NCI-H524 (cell line): ENCODE measurements at places on chromosomes 7 and 10.

- no peak for DNase-seq
Measured at GRCh38 chr7:94621120-94621519, 34.8 kb downstream of the SGCE start.

GRCh38 chr7:21923658-21924057 lies 22.0 kb downstream of the CDCA7L start:
- no peak for DNase-seq

DNA sequence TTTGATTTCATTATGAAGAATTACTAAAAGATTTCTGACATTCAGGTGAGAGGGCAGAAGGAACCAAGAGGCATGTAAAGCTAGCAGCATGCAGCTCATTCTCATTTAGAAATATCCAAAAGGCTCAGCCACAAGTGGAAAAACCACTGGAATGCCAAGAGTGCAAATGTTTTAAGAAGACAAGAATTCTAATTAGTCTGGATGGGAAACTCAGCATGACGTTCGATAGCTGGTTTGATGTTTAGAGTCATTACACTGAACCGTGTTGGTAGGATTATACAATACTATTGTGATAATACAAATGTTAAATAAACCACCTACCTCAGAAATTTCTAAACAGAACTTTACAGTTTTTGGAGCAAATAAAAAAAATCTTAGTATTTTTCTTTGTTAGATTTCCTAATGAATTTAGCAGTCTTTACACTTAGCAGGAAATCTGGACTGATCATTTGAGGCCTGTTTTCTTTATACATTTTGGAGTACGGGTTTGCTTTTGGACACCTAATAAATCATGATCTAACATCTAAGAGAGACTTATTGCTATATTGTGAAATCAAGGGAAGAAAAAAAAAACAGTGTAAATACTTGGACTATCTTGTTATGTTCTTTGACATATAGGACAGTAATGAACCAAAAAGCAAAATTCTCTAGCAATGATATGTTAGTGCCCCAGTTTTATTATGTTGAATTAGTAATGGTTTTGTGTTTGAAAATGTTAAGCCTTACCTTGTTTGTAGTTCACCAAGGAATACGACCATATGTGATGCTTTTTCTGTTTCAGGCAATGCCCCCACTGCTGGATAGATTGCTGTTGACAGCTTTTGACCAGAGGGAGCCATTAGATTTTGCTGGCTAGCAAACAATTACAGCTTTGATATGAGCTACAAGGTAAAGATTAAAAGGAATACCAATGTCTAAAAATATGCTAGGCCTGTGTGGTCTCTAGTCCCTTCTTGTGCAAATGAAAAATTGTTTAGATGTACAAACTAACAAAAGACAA lies 354.1 kb upstream of the SEMA3A start:
- no peak for DNase-seq

- no peak for DNase-seq
Measured at GRCh38 chr7:151993977-151994676, 31.3 kb upstream of the GALNT11 start.

- DNase-seq = no peak
Measured at GRCh38 chr7:42461537-42461936, 224.5 kb upstream of the GLI3 start.

- DNase-seq = no peak
Measured at GRCh38 chr10:60818134-60818770, 40.0 kb downstream of the CDK1 start.

DNA sequence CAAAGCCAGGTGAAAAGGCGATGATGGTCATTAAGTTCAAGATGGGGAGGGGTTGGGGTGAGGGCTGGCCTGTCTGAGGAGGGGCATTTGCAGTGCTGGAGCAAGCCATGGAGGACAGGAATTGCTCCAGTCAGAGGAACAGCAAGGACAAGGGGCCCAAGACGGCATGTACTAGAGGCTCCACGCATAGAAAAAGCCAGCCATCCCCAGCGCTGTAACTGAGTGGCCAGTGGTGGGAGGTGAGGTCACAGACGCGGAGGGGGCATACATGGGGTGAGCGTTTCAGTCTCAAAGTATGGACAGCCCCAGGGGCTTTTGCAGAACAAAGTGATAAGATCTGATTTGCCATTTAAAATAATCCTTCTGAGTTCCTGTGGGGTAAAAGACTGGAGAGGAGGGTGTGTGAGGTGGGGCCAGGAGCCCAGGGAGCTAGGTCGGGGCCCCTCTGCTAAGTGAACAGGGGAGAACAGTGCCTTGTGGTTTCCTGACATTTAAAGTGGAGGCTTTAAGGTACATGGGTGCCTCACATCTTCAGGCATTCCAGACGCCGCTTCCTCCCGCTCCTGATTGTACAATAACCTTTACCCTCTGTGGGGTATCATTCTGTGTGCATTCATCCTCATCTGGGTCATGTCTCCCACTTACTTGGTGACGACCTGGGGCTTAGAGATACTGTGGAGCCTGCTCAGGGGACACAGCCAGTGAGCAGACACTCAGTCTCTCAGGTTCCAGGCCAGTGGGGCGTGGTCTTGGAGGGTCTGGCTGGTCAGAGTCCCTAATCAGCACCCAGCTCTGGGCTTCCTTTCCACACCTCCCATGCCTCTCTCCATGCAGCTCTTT lies 105.6 kb upstream of the GPR26 start:
- no peak for DNase-seq

- DNase-seq = no peak
Measured at GRCh38 chr7:119472408-119473038, 800.5 kb upstream of the KCND2 start.

DNA sequence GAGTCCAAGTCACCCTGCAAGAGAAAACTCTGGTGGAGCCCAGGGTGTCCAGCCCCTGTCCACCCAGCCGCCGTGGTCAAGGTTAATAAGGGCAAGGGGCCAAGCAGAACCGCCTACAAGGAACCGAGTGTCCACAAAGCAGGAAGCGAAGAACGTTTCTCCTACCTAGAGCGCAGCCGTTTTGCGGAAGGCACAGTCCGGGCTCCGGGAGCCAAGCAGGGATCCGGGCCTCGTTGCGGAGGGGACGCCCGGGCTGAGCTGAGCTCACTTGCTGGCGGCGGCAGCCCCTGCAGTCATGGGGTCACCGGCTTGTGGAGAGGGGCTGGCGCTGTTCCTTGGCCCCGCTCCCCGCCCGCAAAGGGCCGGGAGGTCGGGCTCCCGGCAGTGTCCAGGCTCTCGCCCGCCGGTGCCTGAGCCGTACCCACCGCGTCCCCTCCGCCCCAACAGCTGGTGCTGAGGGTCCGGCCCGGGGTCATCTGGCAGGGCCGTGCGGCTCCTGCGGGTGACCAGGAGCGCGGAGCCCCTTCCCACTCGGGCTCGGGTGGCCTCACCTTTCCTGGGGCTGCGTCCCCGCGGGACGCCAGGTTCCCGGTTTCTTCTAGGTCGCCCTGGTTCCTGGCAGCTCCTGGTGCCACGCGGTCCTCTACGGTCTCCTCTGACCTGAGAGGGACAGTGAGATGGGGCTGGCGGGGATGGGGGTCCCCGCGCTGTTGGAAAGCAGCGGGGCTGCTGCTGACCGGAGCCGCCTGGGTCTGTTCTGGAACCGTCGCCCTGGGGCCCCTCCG lies 14.0 kb upstream of the ZNF273 start:
- no peak for DNase-seq

GRCh38 chr10:2980116-2980515 lies 87.2 kb upstream of the PFKP start:
- DNase-seq = no peak

GRCh38 chr10:78458983-78459638 lies 425.4 kb downstream of the RPS24 start:
- no peak for DNase-seq

GRCh38 chr7:133364959-133365690 lies 112.2 kb downstream of the EXOC4 start:
- DNase-seq = peak; percentile 19

GRCh38 chr7:117043108-117043825 lies 90.0 kb downstream of the ST7 start:
- no peak for DNase-seq

GRCh38 chr10:115030483-115031200 lies 62.5 kb upstream of the ATRNL1 start:
- DNase-seq = no peak

- DNase-seq = peak; percentile 24
Measured at GRCh38 chr10:117860823-117861222, 185.9 kb downstream of the RAB11FIP2 start.

- DNase-seq = peak; percentile 20
Measured at GRCh38 chr10:110629680-110630191, 14.4 kb upstream of the RBM20 start.

- DNase-seq = no peak
Measured at GRCh38 chr10:71801361-71801760, 28.0 kb upstream of the VSIR start.

- DNase-seq = no peak
Measured at GRCh38 chr10:45433716-45434469, 59.9 kb downstream of the ALOX5 start.

DNA sequence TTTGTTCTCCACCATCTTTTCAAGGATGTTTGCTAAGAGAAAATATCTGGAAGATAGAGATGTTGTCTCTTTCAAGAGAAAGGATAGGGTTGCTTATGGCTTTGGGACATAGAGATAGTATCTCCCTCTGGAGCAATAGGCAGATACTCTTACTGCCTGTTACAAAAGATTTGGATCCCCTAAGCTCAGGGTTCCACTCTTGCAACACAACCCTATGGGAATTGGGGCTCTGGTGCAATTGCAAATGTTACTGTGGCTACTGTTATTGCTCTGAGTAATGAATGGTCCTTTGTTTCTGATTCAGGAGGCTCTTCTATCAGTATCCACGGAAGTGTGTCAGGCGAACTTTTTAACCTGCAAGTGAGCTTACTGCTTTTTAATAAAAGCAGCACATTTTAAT lies 88.8 kb downstream of the GPR85 start:
- no peak for DNase-seq

DNA sequence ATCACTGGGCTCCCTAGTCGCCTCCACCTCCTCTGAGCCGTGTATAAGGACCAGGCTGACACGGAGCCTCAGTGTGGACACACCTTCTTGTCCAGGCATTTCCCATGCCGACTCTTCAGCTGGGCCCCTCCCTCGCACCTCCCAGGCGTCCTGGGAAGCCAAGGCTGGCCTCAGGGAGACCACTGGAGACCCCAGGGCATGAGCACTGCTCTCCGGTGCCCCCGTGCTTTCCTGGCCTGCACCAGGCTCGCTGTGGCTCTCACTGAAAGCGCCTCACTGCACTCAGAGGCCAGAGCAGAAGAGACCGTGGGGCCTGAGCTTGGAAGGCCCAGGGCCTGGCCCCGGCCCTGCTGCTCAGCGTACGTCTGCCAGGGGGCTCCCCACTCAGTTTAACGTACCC lies 31.4 kb downstream of the LRRC27 start:
- no peak for DNase-seq

DNA sequence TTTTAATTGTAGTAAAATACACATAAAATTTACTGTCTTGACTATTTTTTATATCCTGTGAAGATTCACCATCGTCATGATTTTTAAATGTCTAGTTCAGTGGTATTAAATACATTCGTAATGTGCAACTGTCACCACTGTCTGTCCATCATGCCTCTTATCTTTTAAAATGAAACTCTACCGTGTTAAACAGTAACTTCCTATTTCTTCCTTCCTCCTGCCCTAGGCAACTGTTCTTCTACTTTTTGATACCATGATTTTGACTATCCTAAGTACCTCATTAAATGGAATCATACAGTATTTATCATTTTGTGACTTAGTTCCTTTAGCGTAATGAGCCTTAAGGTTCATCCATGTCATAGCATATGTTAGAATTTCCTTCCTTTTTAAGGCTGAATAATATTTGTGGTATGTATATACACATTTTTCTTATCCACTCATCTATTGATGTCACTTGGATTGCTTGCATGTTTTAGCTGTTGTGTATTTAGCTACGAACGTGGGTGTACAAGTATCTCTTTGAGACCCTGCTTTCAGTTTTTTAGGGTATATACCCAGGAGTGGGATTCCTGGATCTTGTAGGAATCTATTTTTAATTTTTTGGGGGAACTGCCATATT lies 13.5 kb downstream of the SLK start:
- no peak for DNase-seq

- peak; percentile 21 for DNase-seq
Measured at GRCh38 chr7:40717242-40717641, 582.4 kb downstream of the SUGCT start.

- DNase-seq = no peak
Measured at GRCh38 chr10:113305871-113306270, 247.0 kb upstream of the HABP2 start.

- DNase-seq = no peak
Measured at GRCh38 chr7:110774071-110774470, 316.9 kb upstream of the LRRN3 start.

GRCh38 chr7:46855851-46856250 lies 726.1 kb downstream of the TNS3 start:
- no peak for DNase-seq
